ENCODE measurements at places on chromosomes 2 and 18.

GRCh38 chr18:67896451-67896850 is 379.9 kb upstream of the DSEL start:
- no peak for DNase-seq

GRCh38 chr2:135030826-135031225 is 16.4 kb downstream of the MAP3K19 start:
- no peak for DNase-seq

- DNase-seq, result peak; percentile 13
Measured at GRCh38 chr2:60148716-60149115, 404.7 kb downstream of the BCL11A start.

GRCh38 chr2:109392816-109393661 is 220.7 kb downstream of the SEPTIN10 start:
- no peak for DNase-seq

GRCh38 chr2:237876532-237876931 is 17.1 kb downstream of the RAMP1 start:
- no peak for DNase-seq

GRCh38 chr2:187445051-187445450 is 3.0 kb downstream of the CALCRL start:
- no peak for DNase-seq
